ENCODE measurements at places on chromosomes 2 and 18.

DNA sequence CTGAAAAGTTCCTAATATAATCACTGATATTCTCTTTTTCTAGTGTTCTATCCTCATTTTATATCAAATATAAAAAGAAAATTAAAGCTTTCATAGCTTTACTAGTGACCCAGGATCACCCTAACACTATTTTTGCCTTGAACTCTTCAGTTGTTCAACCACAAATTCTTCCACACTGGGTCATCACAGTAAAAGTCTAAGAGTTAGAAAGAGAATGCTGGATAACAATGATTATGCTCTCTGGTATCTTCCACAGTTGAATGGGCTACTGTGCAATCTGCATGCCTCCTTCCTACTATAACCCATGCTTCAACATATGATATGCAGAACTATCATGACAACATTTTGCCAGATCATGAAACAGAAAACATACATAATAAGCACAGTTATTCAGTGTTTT lies 32.3 kb downstream of the CHN1 start:
- no peak for DNase-seq

DNA sequence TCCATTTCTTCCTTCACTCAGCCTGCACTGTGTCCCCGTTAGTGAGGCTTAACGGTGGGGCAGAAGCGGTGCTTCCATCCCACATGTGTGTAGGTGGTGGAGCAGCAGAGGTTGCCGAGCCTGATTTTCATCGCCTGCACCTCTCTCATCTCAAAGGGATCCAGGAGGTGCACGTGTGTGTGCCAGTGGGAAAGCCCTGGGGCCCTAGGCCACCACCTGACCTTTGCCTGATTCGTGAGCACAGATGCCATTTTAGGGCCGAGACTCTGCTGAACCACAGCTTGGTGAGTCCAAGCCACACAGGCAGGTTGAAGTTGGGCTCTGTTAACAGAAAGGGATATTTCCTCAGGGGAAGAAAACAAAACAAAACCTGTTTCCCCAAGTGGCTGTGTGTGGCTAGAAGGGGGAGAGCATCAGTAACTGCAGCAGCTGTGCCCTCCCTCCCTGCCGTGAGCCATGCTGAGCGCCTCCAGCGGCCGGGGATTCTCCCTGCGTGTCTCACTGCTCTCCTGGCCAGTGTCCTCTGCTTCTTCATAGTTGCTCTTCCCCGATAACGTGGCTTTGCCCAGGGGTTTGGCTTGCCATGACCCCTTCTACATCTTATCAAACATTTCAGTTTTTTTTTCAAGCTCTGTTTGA lies 81.5 kb downstream of the MAPRE2 start:
- DNase-seq = no peak

DNA sequence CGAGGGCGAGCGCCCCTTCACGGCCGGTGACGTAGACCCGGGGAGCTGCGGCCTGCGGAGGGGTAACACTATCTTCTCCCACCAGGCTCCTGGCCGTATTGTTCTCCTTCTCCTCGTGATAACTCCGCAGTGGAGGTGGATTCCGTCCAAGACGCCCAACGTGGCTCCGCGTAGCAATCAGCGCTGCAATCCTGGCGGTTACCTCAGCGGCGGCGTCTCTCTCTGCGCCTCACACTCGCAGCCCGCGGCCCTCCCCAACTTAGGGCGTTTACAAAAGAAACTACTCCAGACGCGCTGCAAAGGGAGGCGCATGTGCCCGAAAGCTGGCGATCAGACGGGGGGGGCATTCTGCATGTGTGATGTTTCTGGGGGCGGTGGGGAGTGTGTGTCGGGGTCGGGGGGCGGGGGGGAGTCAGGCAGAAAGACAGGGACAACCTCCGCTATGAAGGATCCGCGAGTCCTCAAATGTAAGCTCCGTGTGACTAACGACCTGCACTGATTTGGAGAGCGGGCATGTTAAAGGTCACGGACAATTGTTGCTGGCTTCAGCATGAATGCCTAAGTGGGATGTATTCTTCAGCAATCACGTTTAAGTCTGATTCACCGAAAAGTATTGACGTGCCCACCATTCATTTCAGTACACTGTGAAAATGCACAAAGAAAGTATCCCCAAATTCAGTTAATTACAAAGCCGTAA lies 1.3 kb upstream of the ZNF516 start:
- DNase-seq = peak; percentile 54

- no peak for DNase-seq
Measured at GRCh38 chr2:134636714-134637113, 82.1 kb downstream of the TMEM163 start.

GRCh38 chr2:133739039-133739438 lies 170.8 kb upstream of the NCKAP5 start:
- DNase-seq = no peak

DNA sequence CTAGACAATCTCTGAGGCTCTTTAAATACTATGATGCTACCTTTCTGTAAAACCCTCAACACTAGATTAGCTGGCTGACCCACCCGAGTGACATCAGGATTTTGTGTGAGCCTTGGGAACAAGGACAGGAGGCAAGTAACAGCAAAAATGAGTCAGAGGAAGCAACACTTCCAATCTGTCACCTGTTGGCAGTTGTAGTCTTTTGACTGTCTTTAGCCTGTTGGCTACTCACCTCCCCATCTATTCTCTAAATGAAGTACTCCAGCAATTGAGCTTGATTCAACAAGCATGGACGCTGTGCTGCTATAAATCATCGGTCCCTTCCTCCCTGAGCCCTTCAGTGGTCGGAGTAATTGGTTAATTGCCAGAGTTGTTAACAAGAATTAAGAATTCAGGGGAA lies 898.7 kb downstream of the BCL11A start:
- DNase-seq = no peak

GRCh38 chr18:10841203-10841602 lies 308.2 kb downstream of the PIEZO2 start:
- no peak for DNase-seq

DNA sequence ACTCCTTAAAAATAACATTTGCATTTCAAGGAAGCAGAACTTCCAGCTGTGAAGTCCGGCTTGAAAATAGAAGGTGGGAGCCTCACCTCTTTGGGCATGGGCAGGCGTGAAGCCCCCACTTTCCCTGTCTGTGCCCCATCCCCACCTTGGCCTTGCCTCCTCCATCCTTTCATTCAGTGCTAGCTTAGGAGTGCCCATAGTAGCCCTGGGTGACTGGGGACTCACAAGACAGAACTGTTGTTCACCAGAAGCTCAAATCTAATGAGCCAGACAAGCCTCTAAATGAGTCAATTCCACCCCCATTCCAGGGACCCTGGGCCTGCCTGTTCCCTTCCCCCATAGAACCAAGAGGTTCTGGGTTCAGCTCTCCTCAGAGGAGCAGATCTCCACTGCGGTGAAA lies 20.0 kb downstream of the SPATA3 start:
- DNase-seq = no peak

- DNase-seq = no peak
Measured at GRCh38 chr2:18752667-18753422, 163.5 kb upstream of the NT5C1B start.

DNA sequence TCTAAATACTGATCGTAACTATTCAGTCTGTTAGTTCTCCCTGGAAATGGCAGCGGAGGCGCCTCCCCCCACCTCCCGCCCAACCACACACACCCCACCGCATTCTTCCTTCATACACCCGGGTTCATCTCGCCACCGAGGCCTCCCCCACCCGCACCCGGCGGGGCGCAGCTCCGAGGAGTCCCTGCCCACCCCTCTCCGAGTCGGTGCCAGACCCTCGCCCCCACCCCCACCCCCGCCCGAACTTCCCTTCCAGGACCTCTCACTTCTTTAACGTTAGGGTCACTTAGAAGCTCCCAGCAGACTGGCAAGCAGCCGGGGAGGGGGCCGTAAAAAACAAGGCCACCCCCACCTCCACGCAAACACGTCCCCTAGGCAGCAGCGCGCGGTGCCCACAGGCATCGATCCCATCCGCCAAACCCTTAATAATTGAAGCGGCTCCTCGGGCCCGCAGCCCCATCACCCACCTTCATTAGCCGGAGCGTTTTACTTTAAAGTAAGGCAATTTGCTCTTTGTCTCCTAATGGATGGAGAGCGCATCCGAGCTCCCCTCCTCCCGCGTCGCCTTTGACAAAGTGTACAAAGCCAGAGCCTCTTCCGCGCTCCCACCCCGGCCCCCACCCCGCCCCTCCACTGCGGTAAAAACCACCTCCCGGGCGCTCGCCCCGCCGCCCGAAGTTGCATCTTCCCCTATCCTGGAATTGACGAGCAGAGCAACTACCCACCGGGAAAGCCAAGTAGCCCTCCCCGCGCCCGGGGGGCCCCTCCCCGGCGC lies 624 bp downstream of the ZNF516 start:
- DNase-seq = no peak

- DNase-seq = no peak
Measured at GRCh38 chr2:18436503-18437005, 123.9 kb downstream of the RDH14 start.

GRCh38 chr2:2623939-2624338 lies 292.9 kb upstream of the MYT1L start:
- no peak for DNase-seq

- no peak for DNase-seq
Measured at GRCh38 chr2:74498500-74499266, 720 bp downstream of the LBX2 start.

- DNase-seq = no peak
Measured at GRCh38 chr2:240236217-240237111, 96.0 kb upstream of the OTOS start.

GRCh38 chr2:189178726-189179569 lies 613 bp downstream of the COL5A2 start:
- DNase-seq = no peak

GRCh38 chr18:22505141-22505591 lies 87.5 kb upstream of the CTAGE1 start:
- no peak for DNase-seq

GRCh38 chr2:201923436-201924328 lies 110.0 kb upstream of the FZD7 start:
- no peak for DNase-seq

DNA sequence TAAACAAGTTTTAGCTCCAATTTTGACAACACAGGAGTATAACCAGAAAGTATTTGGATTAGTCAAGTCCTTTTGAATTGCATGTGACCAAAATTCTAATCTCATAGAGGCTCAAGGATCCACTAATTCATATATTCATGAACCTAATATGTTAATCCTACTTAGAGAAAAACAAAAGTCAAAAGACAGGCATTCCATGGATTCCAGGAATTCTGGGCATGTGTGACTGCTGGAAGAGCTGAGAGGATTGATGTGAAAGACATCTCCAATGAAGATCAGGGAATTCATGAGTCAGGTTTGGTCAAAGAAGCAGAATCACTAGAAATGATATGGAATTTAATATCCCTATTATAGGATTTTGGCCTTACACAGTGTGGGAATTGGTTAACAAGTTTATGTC lies 1494.6 kb upstream of the DDX18 start:
- DNase-seq = no peak

DNA sequence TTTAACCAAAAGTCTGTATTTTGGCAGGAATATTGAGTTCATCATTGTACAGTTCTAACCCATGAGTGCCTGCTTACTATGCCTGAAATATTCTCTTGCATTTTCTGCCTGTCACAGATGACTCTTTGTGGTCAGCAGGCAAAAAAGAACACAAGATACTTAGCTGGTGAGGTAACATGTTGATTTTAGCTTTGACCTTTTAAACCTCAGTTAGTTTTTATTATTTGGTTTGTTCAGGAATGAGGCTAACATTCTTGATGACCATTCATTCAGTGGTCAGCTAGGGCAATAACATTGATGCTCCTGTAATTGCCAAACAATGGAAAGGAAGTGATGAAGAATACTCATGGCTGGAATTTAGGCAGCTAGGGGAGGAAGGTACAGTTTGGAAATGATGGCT lies 491.2 kb downstream of the PIK3C3 start:
- DNase-seq = no peak

- DNase-seq = no peak
Measured at GRCh38 chr2:44844651-44845270, 96.7 kb upstream of the SIX3 start.

All from CD4-positive, alpha-beta T cell treated with Interferon gamma for 1 hour (primary cell).